ENCODE measurements at places on chromosomes 6 and 20.

DNA sequence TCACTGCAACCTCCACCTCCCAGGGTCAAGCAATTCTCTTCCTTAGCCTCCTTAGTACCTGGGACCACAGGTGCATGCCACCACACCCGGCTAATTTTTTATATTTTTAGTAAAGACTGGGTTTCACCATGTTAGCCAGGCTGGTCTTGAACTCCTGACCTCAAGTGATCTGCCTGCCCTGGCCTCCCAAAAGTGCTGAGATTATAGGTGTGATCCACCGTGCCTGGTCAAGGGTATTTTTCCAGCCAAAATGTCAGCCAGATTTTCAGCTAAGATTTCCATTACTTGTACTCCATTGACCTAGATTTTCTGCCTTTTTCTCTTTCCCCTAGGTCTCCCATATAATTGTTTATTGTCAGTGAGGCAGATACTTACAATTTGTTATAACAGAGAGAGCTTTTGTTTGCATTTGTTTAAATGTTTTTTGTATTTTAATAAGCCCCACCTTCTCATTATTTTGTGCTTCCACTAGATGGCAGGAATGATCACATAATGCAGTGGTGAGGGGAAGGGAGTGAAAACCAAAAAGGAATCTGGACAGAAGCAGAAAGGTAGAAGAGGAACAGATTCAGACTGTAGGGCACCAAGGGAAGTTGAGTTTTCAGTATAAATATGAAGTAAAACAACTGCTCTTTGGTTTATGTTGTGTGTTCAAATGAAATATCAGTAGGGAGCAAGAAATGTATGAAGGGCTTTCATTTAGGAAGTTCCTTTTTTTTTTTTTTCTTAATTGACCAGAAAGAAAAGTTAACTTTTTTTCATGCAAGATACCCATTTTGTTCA is 29.7 kb downstream of the RPF2 start:
- peak; percentile 29 for DNase-seq

DNA sequence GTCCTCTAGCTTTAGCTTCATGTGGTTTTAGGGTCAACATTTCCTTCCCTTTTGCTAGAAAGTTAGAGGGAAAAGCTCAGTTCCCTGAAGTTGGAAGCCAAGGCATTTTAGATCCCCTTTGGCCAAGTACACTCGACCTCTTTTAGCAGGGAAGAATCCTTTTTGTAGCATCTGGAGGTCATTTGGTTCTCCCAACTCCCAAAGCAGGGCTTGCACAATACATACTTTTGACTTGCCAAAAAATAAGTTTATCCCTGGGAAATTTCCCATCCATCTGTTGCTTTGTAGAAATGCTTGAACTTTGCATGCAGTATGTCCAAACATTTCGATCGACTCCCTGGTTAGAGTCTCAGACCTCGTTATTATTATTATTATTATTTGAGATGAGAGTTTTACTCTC is 4.6 kb upstream of the EDEM2 start:
- no peak for DNase-seq

DNA sequence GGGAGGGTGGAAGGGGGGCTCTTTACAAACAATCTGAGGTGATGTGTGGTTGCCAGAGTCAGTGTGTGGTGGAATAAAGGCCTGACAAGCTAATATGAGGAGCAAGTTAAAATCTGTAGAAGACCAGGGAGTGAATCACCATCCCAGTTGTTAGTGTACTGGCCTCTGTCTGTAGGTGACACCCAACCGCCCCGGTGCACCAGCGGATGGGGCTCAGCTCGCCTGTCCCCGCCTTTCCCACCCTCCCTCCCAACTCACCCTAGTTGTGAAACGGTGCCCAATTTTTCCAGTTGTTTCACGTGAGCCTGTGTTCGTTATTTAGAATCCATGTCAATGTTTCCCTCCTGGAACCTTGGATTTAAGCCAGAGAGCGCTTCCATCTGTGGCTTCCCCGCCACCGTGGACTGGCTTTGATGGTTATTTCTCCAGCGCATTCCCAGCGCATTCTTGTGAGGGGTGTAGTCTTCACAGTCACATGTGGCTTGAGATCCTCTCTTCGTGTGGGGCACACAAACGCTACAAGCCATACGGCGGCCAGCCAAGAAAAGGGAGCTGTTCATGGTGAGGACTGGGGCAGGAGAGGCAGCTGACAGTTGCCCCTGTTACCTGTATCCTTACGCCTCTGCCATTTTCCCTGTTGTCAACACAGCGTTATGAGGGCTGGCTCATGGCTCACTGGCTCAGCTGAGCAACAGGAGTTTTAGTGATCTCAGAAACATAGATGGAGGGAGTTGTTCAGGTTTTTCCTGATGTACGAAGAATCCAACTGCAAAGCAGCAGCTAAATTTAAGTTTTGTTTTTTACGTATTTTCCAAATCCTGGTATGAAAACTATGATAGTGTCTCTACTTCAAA is 137.6 kb downstream of the ZDHHC14 start:
- DNase-seq, result peak; percentile 70

- DNase-seq, result no peak
Measured at GRCh38 chr6:63290492-63291058, 29.2 kb downstream of the LGSN start.

- no peak for DNase-seq
Measured at GRCh38 chr6:5684320-5685053, 322.2 kb downstream of the NRN1 start.

GRCh38 chr6:121848523-121849255 is 413.2 kb downstream of the GJA1 start:
- no peak for DNase-seq

DNA sequence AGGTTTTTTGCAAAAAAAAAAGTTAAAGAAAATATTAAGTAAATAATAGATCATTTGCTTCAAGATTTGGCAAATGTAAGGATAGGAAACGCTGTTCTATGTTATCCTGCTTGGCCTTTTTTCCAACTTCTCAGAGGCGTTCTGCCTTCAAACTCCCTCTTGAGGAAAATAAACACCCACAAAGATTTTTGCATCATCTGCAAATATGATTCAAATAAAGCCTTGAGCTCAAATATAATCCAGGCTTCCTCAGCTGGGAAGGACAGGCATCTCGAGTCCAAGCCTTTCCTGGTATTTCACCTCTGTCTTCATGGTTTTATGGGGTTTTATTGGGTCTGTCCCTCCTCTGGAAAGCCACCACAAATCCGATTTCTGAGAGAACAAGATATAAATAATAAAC is 67.7 kb upstream of the PTPN1 start:
- no peak for DNase-seq

DNA sequence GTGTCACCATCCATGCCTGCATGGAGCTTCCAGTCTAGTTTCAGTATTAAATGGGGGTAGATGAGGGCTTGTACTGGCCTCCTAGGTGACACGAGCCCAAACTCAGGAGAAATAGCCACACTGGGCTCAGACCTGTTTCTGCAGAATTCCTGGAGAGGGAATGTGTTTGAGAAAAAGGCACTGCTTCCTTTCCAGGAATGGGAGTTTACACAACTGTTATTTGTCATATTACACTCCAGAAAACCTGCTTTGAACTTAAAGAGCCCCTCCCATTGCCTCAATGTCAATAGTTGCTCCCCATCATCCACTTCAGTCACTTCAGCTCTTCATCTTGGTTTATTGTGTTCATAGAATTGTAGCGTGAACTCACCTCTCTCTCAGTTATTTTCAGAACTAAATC is 151.5 kb downstream of the CFAP61 start:
- no peak for DNase-seq

- DNase-seq, result no peak
Measured at GRCh38 chr6:12842114-12842513, 125.5 kb downstream of the PHACTR1 start.

GRCh38 chr6:56959938-56960337 is 5.0 kb downstream of the BEND6 start:
- no peak for DNase-seq

DNA sequence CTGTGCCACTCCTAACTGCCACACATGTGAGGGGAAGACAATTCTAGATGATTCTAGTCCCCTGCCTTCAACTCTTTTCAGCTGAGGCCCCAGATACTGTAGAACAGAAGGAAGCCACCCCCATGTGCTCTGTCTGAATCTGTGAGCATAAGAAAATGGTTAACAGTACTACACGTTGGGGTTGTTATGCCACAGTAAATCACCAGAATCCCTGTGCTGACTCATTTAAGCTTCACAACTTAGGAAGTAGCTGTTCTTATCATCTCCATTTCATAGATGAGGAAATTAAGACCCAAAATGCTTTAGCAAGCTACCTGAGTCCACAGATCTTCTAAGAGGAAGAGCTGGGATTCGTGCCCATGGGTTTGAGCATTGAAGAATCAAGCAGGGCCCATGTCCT is 27.4 kb upstream of the SCRT2 start:
- no peak for DNase-seq

GRCh38 chr20:4820806-4821518 is 99.3 kb downstream of the PRND start:
- DNase-seq, result no peak

- no peak for DNase-seq
Measured at GRCh38 chr20:53692465-53693067, 98.9 kb upstream of the ZNF217 start.
